Progenitor cell of endocrine pancreas (in vitro differentiated cells): ENCODE measurements at places on chromosomes 6 and 20. TPM values are rescaled to one million over a fixed set of nuclear protein-coding genes. Genes with fewer than 3 reads are reported as not detected.

FOXC1 gene
- total RNA-seq, result 0.46 and 1.1 TPM in 2 replicates

SNAI1 gene
- total RNA-seq, result 1.3 and 1.7 TPM in 2 replicates

SMLR1 gene
- 0.79 and 0.91 TPM in 2 replicates for total RNA-seq

TMEM74B gene
- 15.6 and 21.9 TPM in 2 replicates for total RNA-seq

GRM1 gene
- 0.40 and 0.41 TPM in 2 replicates for total RNA-seq

HEY2 gene
- total RNA-seq, result 1.4 and 2.3 TPM in 2 replicates

VSTM2L gene
- 5.0 and 6.2 TPM in 2 replicates for total RNA-seq

SPATS1 gene
- not detected in 2 replicates for total RNA-seq

TBP gene
- total RNA-seq, result 20.0 and 20.3 TPM in 2 replicates

GRIK2 gene
- 6.3 and 7.6 TPM in 2 replicates for total RNA-seq

ZBTB46 gene
- total RNA-seq, result 31.2 and 32.2 TPM in 2 replicates

SLC22A16 gene
- total RNA-seq, result not detected in 2 replicates

LGSN gene
- 0.18 TPM in 1 of 2 replicates, not detected in the other for total RNA-seq

ADGRB3 gene
- total RNA-seq, result 1.5 and 1.8 TPM in 2 replicates

PRDM13 gene
- not detected in 2 replicates for total RNA-seq

CST1 gene
- total RNA-seq, result 1.5 and 1.6 TPM in 2 replicates

GABRR2 gene
- total RNA-seq, result 0.47 and 0.53 TPM in 2 replicates

LY6G6D gene
- not detected in 2 replicates for total RNA-seq

ABCF1 gene
- 72.0 and 78.7 TPM in 2 replicates for total RNA-seq

TMEM151B gene
- 3.5 and 4.7 TPM in 2 replicates for total RNA-seq

LRRN4 gene
- 5.6 and 7.7 TPM in 2 replicates for total RNA-seq

ARMC12 gene
- 0.36 and 0.98 TPM in 2 replicates for total RNA-seq

ADTRP gene
- total RNA-seq, result not detected in 2 replicates

FGD2 gene
- total RNA-seq, result not detected in 2 replicates

HNF4A gene
- 71.1 and 72.9 TPM in 2 replicates for total RNA-seq

ZNF311 gene
- total RNA-seq, result 0.91 and 1.4 TPM in 2 replicates
